SJSA1 (cell line): ENCODE measurements at places on chromosomes 2 and 18. TPM values are rescaled to one million over a fixed set of nuclear protein-coding genes. Genes with fewer than 3 reads are reported as not detected.

- no peaks in the 10 kb centered on the region for H3K36me3 ChIP-seq
- H3K4me3 ChIP-seq: no peak overlapping the region
- no peaks in the 10 kb centered on the region for H3K27me3 ChIP-seq
- H3K4me1 ChIP-seq: no peaks in the 10 kb centered on the region
Observed at GRCh38 chr2:84175340-84175739, 283.7 kb downstream of the SUCLG1 start.

DNA sequence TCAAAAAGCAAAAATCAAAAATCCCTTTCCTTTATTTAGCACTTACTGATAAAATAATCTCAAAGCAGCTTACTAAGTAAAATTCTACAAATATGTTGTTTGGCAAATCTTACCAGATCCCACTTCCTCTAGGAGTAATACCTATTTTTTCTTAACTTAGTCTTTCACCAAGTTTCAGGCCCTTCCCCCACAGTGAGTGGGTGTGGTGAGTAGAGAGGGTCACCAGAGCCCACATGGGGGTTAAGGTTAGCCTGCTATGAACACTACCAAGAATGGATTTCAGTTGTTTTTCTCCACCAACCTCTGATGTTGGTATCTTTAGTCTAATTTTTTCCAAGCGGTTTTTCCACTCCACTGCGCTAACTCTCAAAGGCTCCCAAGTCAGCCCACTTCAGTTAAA lies 23.2 kb downstream of the PIAS2 start:
- H3K27me3 ChIP-seq: no peaks in the 10 kb centered on the region
- H3K36me3 ChIP-seq: peaks cover 16% of the 10 kb centered on the region
- DNase-seq: no peak
- no peak overlapping the region for H3K4me3 ChIP-seq

DNA sequence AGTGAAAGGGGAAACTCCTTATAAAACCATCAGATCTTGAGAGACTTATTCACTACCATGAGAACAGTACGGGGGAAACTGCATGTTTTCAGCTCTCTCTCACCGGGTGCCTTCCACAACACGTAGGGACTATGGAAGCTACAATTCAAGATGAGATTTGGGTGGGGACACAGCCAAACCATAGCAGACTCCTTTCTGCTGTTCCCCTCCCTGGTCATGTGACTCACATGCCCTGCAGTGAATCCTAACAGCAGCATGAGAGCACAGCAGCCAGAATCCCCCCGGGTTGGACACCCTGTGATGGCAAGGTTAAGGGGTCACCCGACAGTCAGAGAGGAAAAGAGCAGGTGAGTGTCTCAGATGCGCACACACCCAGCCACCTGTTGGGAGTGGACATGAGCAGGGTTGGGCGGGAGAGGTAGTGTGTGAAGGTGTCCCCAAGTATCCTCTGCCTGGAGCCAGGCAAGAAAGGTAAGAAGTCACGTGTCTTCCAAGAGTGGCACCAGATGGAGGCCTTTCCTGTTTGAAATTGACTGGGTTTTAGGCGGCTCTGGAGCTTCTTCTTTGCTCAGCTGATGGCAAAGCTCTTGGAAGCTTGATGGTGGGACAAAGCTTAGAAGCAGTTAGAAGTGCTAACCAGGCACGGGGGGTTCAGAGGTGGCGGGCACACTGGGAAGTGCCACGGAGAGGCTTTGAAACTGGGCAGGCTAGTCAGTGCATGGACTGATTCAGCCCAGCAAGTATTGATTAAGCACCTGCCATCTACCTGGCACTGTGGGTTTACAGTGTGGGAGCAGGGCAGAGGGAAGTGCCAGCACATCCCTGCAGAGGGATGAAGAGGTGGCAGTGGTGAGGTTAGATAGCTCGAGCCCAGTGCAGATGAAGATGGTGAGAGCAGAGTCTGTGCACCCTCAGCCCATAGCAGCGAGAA lies 68.7 kb downstream of the RHOB start:
- H3K27me3 ChIP-seq: no peaks in the 10 kb centered on the region
- H3K4me3 ChIP-seq: no peak overlapping the region
- H3K27ac ChIP-seq: peak overlapping the region; percentile 84
- no peak for DNase-seq
- H3K36me3 ChIP-seq: no peaks in the 10 kb centered on the region

DNA sequence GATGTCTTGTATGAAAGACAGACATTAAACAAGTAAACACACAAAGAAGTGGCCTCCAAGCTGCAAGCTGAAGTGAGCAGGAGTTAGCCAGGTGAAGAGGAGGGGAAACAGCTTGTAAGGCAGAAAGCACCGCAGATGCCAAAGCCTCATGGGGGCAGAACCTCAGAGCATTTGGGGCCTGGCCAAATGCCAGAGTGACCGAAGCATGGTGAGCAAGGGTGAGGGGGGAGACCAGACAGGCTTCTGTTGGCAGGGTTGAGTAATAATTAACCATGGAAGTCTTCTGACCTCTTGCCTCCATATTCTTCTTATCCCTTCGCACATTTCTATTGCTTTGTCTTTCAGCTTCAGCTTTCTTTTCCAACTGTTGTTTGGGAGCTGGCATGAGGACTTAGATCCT lies 5.6 kb downstream of the QPCT start:
- H3K4me1 ChIP-seq: peaks cover 4% of the 10 kb centered on the region
- no peak overlapping the region for H3K27ac ChIP-seq

Gene MEP1B
- total RNA-seq: not detected in 2 replicates

- H3K27ac ChIP-seq: no peak overlapping the region
- H3K4me3 ChIP-seq: no peak overlapping the region
- H3K27me3 ChIP-seq: no peaks in the 10 kb centered on the region
- peaks cover 19% of the 10 kb centered on the region for H3K36me3 ChIP-seq
- no peaks in the 10 kb centered on the region for H3K4me1 ChIP-seq
- DNase-seq: no peak
Observed at GRCh38 chr2:3411103-3411502, 31.6 kb downstream of the TRAPPC12 start.

- H3K4me3 ChIP-seq: no peak overlapping the region
- H3K4me1 ChIP-seq: peaks cover 14% of the 10 kb centered on the region
Observed at GRCh38 chr2:8281950-8282857, 399.7 kb upstream of the ID2 start.

- no peaks in the 10 kb centered on the region for H3K4me1 ChIP-seq
- DNase-seq: no peak
- no peaks in the 10 kb centered on the region for H3K36me3 ChIP-seq
- H3K27me3 ChIP-seq: no peaks in the 10 kb centered on the region
Observed at GRCh38 chr18:60910534-60910933, 422.7 kb upstream of the CDH20 start.

GRCh38 chr2:223970343-223971128 lies 13.3 kb downstream of the MRPL44 start:
- no peaks in the 10 kb centered on the region for H3K27me3 ChIP-seq
- H3K36me3 ChIP-seq: peaks cover 29% of the 10 kb centered on the region
- DNase-seq: no peak

DNA sequence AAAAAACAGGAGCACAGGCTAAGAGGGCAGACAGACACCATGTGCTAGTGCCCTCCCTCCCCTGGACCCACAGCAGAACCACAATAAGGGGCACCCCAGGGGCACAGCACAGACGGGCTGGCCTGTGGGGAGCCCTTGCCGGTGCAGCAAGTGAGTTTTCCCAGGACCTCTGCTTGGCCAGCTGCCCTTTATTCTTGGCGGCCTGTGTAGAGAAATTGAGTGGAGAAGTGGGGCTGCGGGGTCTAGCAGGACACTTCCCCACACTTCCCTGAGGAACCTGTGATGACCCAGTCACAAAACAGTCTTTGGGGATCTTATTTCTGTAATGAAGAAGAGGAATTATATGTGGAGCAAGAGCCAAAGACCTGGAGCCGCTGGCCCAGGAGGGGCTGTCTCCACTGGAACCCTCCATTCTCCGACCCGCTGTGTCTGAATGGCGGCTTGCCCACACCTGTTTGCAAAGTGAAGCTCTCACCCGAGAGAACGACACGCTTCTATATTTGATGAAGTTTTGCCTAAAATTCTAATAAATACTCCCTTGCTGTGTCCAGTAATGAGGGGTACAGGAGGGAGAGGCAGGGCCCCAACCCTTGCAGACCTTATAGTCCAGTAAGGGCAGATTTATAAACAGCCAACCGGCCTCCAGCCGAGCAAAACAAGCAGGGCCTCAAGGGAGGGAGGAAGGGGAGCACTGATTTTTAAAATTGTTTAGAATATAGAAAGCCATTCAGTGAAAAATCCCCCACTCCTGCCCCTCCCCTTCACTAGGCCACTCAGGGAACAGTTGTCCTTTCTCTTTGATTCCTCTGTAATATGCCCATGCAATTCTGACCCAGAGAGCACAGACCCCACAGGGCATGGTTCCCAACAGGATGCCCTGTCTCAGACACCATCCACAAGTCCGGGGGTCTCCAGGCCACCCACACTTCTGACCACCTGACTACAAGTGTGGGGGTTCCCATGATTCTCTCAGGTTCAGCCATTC lies 44.7 kb upstream of the SNED1 start:
- H3K27me3 ChIP-seq: no peaks in the 10 kb centered on the region
- H3K36me3 ChIP-seq: no peaks in the 10 kb centered on the region
- no peak overlapping the region for H3K27ac ChIP-seq

DNA sequence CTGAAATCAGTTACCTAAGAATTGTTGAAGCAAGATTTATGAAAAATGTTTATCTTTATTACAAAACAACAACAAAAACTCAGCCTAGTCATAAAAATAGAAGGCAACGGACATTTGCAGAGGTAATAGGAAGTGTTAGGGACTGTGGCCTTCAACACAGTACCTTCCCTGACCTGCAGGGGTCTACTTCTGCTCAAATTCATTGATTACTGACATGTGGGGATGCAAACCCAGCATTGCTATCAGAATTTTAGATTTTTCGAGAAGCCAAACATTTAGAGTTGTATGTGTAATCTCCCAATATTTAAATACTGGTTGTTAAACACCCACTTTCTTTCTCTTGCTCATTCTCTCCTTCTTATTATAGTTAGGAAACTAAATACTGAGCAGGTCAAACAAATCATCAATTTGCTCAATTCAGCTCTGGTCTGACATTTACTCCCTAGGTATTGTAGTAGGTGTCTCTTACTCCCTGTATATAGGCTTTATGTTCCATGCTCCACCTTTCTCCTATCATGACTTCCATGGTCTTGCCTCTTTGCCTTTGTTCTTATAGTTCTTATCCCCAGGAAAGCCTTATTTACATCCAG lies 198.5 kb downstream of the UBE2E3 start:
- H3K27ac ChIP-seq: no peak overlapping the region
- H3K27me3 ChIP-seq: no peaks in the 10 kb centered on the region
- peaks cover 10% of the 10 kb centered on the region for H3K4me1 ChIP-seq
- no peak overlapping the region for H3K4me3 ChIP-seq

Gene SLC14A1
- 5.1 and 7.8 TPM in 2 replicates for total RNA-seq

- no peaks in the 10 kb centered on the region for H3K4me1 ChIP-seq
- H3K27ac ChIP-seq: no peak overlapping the region
- DNase-seq: no peak
- no peaks in the 10 kb centered on the region for H3K36me3 ChIP-seq
- no peaks in the 10 kb centered on the region for H3K27me3 ChIP-seq
- no peak overlapping the region for H3K4me3 ChIP-seq
Observed at GRCh38 chr18:8848541-8848940, 143.2 kb downstream of the MTCL1 start.

Gene SERPINB5
- total RNA-seq: not detected in 2 replicates

- H3K27ac ChIP-seq: no peak overlapping the region
- H3K36me3 ChIP-seq: no peaks in the 10 kb centered on the region
- no peaks in the 10 kb centered on the region for H3K27me3 ChIP-seq
- no peak for DNase-seq
- no peaks in the 10 kb centered on the region for H3K4me1 ChIP-seq
- H3K4me3 ChIP-seq: no peak overlapping the region
Observed at GRCh38 chr2:72685638-72686213, 140.1 kb downstream of the EXOC6B start.

DNA sequence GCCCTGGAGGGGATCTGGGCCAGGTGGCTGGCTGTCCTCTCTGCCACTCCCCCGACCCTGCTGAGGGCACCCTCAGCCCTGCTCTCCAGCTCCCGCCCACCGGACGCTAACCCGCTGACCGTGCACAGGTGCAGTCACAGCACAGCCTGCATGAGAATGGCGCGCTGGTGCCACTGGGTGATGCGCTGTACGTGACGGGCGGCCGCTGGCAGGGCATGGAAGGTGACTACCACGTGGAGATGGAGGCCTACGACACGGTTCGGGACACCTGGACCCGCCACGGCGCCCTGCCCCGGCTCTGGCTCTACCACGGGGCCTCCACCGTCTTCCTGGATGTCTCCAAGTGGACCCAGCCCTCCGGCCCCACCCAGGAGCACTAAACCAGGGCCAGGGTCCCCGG lies 8.1 kb upstream of the ERFE start:
- no peak for DNase-seq
- no peak overlapping the region for H3K27ac ChIP-seq
- H3K36me3 ChIP-seq: no peaks in the 10 kb centered on the region

Gene SALL3
- total RNA-seq: 0.03 TPM in 1 of 2 replicates, not detected in the other

DNA sequence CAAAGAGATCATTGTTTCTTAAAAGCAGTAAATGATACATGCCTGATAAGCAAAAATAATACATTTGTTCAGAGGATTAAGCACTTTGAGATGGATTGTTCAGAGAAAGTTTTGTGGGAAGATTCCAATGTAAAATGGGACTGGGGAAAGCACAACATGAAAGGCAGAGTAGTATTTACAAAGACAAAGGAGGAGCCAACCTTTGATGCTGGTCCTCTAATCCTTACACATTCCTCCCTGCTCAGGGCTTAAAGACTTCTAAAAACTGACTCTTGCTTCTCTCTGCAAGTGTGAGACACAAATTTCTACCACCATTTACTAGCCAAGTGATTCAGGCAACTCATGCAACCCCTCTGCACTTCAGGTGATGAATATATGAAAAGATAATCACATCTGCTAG lies 47.2 kb upstream of the REG3G start:
- no peaks in the 10 kb centered on the region for H3K4me1 ChIP-seq
- no peaks in the 10 kb centered on the region for H3K36me3 ChIP-seq
- no peaks in the 10 kb centered on the region for H3K27me3 ChIP-seq
- H3K4me3 ChIP-seq: no peak overlapping the region
- DNase-seq: no peak
- no peak overlapping the region for H3K27ac ChIP-seq
